ENCODE measurements at places on chromosomes 3 and 15.

- no peak for DNase-seq
Observed at GRCh38 chr3:77102951-77103769, 63.3 kb downstream of the ROBO2 start.

GRCh38 chr3:13308380-13308801 lies 111.7 kb downstream of the NUP210 start:
- no peak for DNase-seq

GRCh38 chr3:129892486-129892856 lies 1.0 kb downstream of the TMCC1 start:
- no peak for DNase-seq

- no peak for DNase-seq
Observed at GRCh38 chr3:155308831-155309230, 15.3 kb upstream of the STRIT1 start.

DNA sequence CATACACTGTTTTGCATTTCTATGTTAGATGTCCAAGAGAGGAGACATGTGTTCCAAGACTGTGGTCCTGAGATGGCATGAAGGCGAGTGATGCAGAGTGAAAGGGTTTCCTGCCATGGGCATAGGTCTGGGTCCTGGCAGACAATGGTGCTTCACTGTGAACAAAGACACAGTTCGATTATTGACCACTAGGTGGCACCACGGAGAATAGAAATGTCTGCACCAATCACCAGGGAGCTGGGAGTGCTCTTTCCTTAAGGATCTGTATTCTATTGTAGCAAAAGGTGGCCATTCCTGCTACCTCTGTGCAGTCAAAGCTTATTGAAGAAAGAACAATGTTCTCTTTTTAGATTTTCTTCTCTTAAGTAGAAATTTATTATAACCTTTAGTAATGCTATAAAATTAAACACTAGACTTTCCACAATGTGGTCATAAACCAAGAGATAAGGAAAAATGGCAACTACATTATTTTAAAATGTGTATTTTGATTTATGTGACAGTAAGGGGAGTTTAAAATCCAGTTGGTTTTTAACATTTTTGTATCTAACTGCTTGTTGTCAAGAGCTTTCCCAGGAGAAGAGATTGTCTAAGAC lies 88.7 kb downstream of the GABRG3 start:
- no peak for DNase-seq

- DNase-seq: no peak
Observed at GRCh38 chr15:93495799-93496637, 407.0 kb upstream of the RGMA start.

- no peak for DNase-seq
Observed at GRCh38 chr3:176988795-176989194, 208.5 kb downstream of the TBL1XR1 start.

DNA sequence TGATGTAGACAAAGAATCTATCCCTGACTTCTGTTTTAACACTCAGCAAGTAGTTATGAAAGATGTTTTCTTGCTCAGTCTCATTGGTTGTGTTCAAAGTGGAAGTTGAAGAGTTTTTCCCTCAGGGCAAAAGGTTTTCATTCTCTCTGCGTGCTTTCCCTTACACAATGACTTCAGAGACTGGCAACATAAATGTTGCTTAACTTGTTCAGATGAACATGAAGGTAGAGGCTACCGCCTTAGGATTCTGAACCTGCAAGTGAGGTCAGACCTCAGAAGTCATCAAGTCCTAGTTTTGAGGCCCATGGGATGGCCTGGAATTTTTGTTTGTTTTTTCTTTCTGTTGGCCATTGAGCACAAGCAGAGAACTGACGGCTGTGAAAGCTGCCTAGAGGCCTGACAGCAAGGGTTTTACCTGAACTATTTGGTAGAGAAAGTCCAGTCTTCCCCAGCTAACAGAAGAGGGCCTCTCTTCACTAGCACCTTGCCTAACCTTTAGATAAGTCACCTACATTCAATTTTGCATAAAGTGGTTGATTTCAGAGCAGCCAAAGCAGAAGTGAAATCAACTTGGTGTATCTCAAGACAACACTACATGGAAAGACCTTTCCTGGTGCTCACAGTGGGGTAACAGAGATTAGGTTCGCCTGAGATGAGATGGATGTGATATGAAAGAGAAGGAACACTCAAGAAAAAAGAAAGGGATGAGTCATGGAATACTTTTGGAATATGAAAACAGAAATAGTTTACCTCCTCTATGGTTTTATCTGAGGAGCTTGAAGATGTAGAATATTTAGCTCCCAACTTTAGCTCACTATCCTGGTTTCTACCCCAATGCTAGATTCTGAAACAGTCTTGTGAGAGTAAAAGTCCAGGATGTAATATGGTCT lies 53.6 kb upstream of the AP4E1 start:
- DNase-seq: peak; percentile 10

DNA sequence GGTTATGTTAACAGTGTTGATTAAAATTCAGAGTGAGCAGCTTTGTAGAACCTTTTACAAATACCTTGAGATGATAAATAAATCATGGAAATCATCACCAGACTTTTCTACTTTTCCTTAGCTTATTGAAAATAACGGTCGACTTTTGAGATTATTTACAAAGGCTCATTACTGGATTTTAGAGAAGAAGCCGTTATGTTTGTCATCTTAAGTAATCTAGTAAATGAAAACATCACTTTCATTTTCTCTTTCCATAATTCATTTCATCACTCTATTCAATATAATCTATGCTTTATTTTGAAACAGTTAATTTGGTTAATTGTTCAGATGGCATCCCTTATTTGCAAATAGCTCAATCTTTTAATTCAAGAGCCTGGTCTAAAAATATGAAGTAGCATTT lies 3.6 kb downstream of the PLCL2 start:
- DNase-seq: no peak

GRCh38 chr3:10137178-10137577 lies 4.4 kb upstream of the VHL start:
- no peak for DNase-seq

GRCh38 chr3:187262360-187262759 lies 29.2 kb downstream of the MASP1 start:
- no peak for DNase-seq

DNA sequence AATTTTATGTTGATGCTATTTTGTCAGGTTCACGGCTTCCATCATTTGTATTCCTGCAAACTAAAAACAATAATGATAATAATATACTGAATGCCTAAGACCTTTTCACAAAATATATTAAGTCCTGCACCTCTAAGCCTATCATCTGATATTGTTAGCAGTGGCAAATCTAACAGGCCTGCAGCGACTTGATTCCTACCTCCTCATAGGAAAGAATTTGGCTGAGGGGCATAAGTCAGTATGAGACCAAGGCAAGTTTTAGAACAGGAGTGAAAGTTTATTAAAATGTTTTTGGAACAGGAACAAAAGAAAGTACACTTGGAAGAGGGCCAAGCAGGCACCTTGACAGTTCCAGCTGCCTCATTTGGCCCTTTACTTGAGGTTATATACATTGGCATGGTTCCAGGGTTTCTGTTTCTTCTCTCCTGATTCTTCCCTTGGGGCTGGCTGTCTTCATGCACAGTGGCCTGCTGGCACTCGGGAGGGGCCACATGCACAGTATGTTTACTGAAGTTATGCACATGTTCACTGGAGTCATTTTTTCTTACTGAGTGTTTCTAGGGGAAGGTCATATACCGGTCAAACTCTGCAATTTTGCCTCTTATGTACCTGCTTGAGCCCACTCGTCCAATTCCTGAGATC lies 418.1 kb downstream of the EPHA6 start:
- no peak for DNase-seq

GRCh38 chr3:69072928-69073327 lies 7.2 kb downstream of the UBA3 start:
- DNase-seq: no peak

DNA sequence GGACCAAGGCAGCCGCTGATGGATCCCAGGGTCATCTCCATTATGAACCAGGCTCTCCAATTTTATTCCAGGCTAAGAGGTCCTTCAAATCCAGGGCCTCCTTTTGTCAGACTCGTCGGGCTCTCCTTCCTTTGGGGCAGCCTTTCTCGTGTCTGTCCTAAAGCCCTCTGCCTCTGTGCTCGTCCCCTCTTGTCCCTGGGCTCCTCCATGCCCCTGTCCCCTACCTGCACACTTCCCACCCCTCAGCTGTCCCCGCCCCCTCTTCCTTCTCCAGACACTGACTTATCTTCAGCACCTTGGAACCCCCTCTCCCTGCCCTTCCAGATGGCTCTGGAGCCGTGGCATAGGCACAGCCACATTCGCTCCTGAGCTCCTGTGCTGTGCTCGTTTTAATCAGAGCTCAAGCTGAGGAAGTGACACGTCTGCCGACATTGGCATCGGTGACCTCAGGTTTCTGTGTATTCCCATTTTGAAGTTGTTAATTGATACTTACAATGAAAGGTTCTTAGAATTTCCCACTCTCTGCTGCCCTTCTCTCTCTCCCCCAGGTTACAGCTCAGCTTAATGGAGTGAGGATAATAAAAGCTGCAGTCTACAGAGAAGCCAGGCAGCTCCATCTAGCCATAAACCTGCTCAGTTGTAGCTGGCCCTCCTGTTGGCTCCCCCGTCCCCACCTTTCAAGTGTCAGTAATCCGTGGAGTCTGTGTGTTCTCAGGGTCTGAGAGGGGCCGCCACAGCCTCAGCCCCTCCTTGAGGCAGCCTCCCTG lies 51.1 kb upstream of the SEC22A start:
- no peak for DNase-seq

- no peak for DNase-seq
Observed at GRCh38 chr3:133127381-133127780, 89.2 kb downstream of the TMEM108 start.
